ENCODE measurements at places on chromosomes 16 and 17.

- DNase-seq: no peak
These were observed 92.4 kb downstream of the YPEL2 start for GRCh38 chr17:59423903-59424302.

DNA sequence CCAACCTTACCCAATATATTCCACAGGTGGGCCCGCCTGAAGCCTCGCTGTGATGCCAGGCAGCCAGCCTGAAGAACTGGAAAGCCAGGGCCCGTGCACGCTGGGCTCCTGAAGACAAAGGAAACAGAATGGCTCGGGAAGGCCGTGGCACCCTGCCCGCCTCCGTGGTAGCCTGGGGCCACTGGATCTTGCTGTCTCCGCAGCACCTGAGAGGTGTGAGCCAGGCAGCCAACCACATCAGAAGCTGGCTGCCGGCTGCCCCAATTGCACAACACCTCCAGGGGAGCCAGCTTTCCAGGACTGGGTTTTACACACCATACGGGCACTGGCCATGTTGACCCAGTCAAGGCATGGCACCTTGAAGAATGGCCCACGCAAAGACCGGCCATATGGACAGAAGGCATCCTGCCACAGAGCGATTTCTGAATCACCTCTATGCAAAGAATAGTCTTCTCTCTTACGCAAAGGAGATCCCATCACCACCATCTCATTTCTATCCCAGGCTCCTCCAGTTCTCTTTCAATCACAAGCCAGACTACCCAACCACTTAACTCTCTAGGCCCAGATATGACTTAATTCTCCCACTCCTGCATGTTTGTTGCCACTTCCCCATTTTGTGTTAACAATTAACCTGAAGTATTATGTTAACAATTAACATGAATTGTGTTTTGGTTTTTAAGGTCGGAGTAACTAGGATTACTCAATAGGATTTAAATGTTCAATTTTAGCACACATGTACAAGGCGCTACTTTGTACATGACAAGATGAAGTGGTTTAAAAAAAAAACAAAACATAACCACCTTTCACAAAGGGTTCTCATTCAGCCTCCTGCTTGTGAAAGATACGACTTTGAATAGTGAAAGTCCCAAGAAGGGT, 32.1 kb downstream of the ZFHX3 start:
- no peak for DNase-seq

DNA sequence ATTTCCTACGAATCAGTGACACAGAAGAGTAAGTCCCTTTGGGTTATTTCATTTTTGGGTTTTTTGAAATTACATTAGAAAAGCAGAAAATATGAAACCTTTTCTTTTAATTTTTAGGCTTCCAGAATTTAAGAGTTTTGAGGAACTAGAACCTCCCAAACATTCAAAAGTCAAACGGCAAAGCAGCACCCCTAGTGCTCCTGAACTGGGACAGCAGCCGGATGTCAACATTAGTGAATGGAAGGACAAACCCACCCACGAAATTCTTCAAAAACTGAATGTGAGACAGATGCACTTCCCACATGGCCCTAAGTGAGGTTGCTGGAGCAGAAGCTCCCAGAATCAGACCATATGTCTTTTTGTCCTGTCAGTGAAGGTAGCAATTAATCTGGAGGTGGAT, 199.4 kb downstream of the PHKB start:
- no peak for DNase-seq

- DNase-seq: no peak
These were observed 887.8 kb upstream of the SOX9 start for GRCh38 chr17:71232801-71233559.

GRCh38 chr17:1312261-1312870, 32.9 kb downstream of the TRARG1 start:
- no peak for DNase-seq

GRCh38 chr17:14590459-14591250, 289.8 kb downstream of the HS3ST3B1 start:
- no peak for DNase-seq

- DNase-seq: no peak
These were observed 27.3 kb upstream of the CNOT1 start for GRCh38 chr16:58656899-58657298.

- DNase-seq: no peak
These were observed 178.1 kb downstream of the TOX3 start for GRCh38 chr16:52368859-52369258.

DNA sequence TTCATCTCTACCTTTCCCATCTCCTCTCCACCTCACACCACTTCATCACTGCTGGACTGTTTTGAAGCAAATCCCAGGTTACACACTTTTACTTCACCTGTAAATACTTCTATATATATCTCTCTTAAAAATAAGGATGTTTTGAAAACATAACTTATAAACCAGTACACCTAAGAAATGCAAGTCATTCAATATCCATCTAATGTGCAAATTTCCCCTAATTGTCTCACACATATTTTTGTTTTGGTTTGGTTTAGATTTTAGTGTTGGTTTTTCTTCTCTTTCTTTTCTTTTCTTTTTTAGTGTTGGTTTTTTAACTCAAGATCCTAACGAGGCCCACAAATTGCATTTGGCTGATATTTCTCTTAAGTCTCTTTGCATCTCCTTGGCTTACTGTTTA, 17.9 kb upstream of the ZNF19 start:
- DNase-seq: no peak

DNA sequence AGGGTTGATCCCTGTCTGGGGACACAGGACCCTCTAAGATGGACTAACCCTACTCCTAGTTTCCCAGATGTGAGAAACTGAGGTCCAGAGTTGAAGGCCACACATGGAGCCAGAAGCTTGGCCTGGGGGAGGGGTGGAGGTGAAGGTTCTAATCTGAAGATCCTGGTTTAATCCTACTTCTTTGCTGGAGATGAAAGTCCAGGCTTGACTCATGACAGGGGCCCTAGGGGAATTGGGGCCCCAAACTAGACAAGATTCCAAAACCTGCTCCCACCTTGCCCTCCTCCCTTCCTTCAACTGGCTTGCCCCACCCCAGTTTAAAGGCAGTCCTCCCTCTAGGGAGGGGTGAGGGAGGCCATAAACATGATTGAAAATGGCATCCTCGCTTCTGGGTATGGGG, 21.6 kb downstream of the IGF2BP1 start:
- DNase-seq: no peak

DNA sequence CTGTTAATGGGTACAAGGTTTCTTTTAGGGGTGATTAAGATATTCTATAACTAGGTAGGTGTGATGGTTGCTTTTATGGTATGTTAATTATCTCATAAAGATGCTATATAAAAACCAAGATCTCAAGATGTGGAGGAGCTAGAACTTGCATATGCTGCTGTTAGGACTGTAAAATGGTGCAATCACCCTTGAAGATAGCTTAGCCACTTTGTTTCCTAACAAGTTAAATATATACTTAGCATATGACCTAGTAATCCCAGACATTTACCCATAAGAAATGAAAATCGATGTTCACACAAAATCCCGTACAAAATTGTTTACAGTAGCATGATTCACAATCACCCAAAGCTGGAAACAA, 25.1 kb downstream of the GGA2 start:
- no peak for DNase-seq

DNA sequence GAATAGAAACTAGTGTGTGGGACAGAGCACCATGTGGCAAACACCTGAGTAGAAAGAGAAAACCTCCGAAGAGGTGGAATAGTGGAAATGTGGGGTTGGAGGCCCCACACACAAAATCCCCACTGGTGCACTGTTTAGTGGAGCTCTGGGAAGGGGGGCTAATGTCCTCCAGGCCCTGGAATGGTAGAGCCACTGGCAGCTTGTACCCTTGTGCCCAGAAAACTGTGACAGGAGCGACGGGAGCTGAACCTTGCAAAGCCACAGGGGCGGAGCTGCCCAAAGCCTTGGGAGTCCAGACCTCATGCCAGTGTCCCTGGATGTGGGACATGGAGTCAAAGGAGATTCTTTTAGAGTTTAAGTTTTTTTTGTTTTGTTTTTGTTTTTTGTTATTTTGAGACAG, 50.6 kb downstream of the RNF112 start:
- DNase-seq: no peak

- DNase-seq: no peak
These were observed 3.3 kb upstream of the MRM1 start for GRCh38 chr17:36597866-36598777.

DNA sequence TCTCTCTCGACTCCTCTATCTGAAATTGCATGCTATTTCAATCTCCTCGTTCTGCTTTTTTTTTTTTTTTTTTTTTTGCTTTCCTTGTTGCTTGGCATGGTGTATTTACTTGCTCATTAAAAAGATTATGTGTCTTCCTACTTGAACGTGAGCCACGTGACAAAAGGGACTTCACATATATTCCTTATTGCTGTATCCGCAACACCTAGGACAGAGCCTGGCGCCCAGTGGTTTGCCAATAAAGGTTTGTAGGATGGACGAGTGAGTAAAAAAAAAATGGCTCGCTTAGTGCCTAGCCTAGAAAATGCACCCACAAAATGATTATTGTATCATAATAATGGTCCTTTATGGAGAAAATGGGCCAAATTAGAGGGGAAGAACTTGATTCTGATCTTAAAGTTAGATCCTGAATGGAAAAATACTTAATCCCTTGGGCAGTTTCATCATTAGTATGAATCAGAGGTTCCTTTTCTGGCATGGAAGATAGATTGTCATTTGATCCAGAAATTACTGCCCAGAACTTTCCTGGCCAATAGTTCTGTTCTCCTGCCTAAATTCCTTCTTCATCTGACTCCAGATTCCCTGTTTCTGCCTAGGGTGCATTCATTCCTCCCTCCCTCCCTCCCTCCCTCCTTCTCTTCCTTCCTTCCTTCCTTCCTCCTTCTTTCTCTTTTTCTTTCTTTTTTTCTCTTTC, 13.6 kb upstream of the TMEM220 start:
- no peak for DNase-seq

DNA sequence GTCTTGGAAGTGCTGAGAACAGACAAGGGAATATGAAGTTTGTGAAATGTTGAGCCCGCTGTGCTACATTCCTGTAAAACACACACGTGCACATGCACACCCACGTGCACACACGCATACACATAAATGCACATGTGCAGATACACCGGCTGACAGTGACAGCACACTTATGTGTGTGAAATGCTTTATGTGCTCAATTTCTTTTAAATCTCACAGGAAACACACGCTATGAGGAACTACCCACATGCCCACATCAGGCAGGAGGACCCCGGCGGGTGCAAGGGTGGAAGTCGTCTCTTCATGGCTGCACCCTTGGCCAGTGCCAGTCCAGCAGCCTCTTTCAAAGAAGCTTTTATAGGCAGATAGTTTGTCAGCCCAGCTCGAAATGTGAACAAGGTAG, 561 bp upstream of the WFDC1 start:
- DNase-seq: no peak

DNA sequence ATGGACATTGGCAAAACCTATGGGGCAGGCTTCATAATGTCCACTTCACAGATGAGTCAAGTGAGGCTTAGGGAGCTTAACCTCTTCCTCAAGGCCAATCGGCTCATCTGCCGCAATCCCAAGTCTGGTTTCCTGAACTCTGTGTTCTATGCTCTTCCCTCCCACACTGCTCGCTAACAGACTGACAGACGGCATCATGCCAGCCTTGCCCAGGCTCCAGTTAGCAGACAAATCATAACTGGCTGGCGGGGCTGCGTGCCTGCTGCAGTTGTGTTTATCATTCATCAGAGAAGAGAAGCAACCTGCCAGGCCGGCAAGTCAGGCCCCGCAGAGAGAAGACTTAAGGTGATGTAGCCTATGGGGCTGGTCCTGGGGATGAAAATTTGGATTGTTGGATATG, 216.2 kb upstream of the ASIC2 start:
- DNase-seq: no peak

DNA sequence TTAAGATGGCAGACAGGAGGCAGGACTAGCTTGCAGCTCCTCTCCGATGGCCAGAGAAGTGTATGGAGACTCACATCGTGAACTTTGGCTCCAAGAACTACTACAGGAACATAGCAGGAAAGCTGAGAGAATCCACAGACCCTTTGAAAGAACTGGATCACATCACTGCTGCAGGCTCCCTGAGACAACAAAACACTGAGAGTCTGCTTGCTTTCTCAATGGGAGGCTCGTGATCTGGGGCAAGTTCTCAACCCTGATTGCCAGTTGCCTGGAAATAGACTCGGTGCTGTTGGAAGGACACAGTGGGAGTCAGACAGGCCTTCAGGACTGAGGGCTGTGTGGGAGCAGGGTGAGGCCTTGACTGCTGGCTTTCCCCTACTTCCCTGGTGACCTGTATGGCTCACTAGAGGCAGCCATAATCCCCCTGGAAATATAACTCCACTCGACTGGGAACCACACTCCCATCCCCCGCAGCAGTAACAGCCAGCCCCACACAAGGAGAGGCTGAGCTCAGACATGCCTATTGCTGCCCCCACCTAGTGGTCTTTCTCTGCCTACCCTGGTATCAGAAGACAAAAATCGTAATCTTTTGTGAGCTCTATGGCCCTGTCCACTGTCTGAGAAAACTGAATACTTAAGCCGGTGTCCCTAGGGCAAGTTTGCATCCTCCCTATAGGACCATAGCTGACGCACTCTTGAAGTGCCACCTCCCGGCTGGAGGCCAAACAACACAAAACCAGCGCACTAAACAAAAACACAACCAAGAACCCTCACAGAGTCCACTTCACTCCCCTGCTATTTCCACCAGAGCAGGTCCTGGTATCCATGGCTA, 238.4 kb downstream of the CEP112 start:
- no peak for DNase-seq

GRCh38 chr17:20955427-20956323, 87.1 kb downstream of the USP22 start:
- no peak for DNase-seq

DNA sequence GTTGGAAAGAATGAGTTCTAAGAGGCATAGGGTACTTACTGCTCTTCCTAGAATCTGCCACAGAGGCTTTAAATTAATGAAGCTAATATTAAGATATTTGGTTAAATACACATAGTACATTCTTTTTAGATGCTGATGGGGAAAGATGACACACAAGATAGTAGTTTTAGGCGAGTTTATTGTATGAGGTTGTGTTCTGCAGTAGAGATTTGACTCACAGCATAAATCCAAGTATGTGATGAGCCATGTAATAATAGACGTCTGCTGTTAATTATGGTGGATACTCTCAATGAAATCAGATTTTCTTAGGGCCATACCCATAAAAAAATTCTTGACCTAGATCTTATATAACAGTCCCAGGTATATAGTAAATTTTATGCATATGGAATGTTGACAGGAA, 8.0 kb downstream of the TNRC6C start:
- DNase-seq: no peak

DNA sequence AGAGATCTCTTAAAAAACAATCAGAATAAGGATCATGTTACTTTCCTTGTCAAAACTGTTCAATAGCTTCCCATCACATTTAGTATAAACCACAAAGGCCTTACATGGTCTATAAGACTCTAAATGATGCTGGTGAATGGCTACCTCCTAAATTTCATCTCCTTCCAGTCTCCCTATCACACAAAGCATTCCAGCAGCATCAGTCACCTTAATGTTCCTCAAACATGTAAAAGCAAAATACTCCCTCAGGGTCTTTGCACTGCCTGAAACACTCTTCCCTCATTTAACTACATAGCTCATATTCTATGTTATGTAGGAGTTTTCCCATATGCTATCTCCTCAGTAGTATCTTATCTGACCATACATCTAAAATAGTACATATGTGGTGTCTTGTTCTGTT, 53.5 kb upstream of the INTS2 start:
- no peak for DNase-seq

- no peak for DNase-seq
These were observed 5.4 kb upstream of the KRT12 start for GRCh38 chr17:40872416-40872815.

Data from CD4-positive, alpha-beta T cell treated with Interleukin-4 for 1 hour (primary cell).